ENCODE measurements at places on chromosomes 12 and 14.

GRCh38 chr12:106179086-106179485 is 40.3 kb upstream of the NUAK1 start:
- DNase-seq, result no peak

DNA sequence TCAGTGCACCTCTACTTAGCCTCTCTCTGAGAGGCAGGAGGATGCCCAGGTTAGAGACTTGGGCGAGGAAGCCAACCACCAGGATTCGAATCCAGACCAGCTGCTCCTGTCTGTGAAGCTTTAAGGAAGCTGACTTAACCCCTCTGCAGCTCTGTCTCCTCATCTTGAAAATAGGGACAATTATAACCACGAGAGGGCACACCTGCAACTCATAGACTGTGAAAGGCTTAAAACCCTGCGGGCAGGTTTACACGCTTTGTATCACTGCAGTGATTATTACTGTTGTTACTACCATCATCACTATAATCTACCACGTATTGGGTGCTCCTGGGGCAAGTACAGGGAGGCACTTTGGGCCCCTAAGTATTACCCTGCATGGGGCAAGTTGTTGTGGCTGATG is 379.8 kb downstream of the VRK1 start:
- no peak for DNase-seq

- DNase-seq, result no peak
These were observed 251.4 kb upstream of the ATXN7L3B start for GRCh38 chr12:74286254-74286653.

DNA sequence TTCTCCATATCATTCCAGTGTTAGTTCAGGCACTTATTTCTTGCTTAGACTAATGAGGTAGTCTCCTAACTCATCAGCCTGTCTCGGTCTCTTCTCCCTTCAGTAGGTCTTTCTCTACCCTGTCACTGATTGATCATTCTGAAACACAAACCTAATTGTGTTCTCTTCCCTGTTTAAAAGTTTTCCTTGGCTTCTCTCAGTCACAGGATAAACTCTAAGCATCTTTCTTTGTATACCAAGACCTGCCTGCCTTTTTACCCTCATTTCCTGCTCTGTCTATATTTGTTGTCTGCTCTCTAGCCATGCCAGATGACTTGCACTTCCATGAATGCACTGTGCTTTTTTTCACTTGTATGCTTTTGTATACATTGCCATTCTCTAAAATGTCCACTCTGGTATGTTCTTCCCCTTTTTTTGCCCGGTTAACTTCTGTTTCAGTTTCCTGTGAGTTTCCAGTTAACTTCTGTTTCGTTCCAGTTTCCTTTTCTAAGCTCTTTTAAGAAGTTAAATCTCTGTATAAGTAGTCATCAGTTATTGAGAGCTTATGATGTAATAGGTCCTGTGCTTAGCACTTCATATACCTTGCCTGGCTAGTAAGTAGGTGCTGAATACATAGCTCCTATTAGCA is 12.8 kb downstream of the DIP2B start:
- DNase-seq, result peak; percentile 59

DNA sequence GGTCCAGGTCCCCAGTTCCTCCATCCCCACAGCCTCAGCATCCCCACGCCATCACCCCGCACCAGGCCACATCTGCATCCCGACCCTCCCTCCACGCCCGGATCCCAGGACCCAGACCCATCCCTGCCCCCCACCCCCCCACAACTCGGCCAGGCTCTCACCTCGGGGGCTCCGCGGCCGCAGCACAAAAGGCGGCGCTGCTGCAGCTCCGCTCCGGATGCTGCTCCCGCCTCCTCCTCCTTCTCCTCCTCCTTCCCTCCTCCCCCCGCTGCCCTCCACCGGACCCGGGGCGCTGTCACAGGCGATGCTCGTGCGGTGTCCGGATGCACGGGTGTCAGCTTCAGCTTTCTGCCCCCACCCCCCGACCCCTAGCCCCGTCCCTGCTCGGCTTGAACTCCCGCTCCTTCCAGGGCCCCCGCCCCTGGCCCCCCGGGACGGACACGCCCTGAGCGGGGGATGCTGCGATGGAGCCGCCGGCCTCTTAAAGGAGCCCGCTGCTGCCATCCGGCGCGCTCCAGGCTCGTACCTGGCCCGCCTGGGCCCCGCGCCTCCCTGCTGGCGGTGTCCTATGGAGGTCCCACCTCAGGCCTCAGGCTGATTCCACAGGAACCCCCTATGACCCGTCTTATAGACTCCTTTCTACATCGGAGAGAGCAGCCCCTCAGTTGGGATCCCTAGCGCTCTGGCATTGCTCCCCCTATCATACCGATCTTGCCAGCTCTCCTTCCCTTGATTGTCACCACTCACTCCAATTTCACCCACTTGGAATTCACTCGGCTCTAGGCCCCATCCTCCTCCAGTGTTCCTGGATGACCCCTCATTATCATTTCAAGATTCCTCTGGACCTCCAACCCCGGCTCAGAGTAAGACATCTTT is at the start of gene MAP3K12:
TSS of gene MAP3K12 (minus strand) at position 193 of the 876 bp plus-strand sequence. CDS start 12,067 bp downstream, outside the sequence.
- peak; percentile 36 for DNase-seq

- DNase-seq, result no peak
These were observed 105.0 kb downstream of the DAD1 start for GRCh38 chr14:22483863-22484593.

All from kidney capillary endothelial cell (primary cell).